Cortex of kidney (tissue), 1 donor: ENCODE measurements at places on chromosomes 7 and 10.

GRCh38 chr7:79506481-79506880 lies 53.0 kb upstream of the MAGI2 start:
- DNase-seq = no peak

DNA sequence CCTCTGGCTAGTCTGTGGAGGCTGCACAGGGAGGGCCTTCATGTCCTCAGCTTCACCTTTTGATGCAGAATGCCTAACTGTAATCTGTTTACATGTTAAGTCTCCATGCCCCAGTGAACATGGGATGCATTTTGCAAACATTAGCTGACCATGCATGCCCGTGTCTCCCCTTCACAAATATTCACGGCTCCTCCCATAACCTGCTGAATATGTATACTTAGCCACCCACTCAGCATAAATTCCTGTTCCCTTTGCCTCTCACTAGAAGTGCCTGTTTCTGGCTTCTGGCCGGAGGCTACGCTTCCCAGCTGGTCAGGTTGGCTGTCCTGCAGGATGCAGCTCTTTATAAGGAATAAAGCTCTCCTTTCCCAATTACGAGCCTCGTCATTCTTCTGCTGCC lies 552.7 kb downstream of the DNAJB6 start:
- no peak for DNase-seq

- DNase-seq = no peak
Observed at GRCh38 chr7:138749960-138750359, 47.8 kb upstream of the TMEM213 start.

DNA sequence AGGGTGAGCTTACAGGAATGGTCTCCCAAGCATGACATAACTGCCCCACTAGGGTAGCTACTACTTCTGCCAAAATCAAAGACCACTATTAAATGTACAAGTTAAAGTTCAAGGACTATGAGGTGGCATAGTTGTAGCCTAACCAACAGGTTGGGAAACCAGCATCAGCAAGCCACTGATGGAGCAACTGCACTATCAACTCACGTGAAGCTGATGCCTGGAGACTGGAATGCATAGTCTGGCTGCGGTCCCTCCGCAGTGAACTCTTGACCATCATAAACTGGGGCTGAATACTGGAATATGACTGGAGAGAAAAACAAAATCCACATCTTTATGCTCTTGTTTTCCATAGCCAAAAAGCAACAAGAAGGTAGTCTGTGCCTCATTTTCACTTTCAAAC lies 541.4 kb downstream of the DNAJB9 start:
- no peak for DNase-seq

- no peak for DNase-seq
Observed at GRCh38 chr7:134246761-134247160, 70.0 kb downstream of the SLC35B4 start.

- DNase-seq = no peak
Observed at GRCh38 chr10:76350583-76350982, 919.2 kb downstream of the LRMDA start.

GRCh38 chr10:91885362-91886079 lies 23.8 kb downstream of the FGFBP3 start:
- DNase-seq = no peak

DNA sequence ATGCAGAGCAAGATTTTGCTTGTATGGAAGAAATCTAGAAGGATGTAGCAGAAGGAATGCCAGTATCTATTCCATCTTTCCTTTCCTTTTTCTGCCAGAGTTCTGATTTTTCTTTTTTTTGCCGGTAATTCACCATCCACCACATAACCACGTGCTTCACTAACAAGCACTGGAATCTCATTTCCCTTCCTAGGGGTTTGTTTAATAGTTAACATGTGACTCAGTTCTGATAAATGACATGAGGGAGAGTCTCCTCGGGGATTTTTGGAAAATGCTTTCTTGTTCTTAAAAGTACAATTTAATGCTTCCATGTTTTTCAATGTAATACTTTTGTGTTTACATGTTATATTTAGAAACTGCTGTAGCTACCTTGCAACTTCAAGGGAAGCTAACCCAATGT lies 590.2 kb downstream of the SH2D4B start:
- no peak for DNase-seq

DNA sequence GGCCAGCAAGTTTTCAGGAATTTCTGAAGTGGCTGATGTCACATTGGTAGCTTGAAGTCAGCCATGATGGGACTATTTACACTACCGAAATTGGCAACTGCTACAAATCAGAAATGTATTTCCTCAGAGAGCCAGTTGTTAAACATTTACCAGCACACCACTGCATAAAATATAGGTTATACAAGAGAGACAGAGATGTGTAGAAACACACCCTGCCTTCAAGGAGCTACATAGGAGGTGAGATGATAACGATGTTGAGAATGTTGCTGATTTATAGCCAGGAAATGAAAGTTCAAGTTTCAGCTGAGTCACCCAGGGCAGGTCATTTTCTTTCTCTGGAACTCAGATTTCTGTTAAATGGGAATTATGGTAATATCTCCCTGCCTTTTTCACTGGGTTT lies 46.0 kb upstream of the TCF7L2 start:
- no peak for DNase-seq

DNA sequence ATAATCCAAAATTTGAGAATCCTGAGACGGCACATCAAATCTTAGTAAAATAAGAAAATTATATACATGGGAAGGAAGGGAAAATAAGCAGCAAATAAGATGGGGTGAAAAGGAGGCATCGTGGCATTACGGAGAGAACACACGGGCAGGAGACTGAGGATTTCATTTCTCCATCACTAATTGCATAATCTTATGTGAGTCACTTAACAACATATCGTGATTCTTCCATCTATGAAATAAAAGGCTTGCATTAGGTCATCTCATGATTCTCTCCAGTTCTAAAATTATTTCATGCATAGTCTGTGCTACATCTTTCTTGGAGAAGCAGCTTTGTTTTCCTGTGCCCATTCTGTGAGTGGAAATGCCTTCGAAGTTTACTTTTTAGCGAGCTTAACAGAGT lies 288.7 kb downstream of the LRMDA start:
- no peak for DNase-seq

- DNase-seq = no peak
Observed at GRCh38 chr10:133224756-133225372, 5.2 kb upstream of the UTF1 start.

DNA sequence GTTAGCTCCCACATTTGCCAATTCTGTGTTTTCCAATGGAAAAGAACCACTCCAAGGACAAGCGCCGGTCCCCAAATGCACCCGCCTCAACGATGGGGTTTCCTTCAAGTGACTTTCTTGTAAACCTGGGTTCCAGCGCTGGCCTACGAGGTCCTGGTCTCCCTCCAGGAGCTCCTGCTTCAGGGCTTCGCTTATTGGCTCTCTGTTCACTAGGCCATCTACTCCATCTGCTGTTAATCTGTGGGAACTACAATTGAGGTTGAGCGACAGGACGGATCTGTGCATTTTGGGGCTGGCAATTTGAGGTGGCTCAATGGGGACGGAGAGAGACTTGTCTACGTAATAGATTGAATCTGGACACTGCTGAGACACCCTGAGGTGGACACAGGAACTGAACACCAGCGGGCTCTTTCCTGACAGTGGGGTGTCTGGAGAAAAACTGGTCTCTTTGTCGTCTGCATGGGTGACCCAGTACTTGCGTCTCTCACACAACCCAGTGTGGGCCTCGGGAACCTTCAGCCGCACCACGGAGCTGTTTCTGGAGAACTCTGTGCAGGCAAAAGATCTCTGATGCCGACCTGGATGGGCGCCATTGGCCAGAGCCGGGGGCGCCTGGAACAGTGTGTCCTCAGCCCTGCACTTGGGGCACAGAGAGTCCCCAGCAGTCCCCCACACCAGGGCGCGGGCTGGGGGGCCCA lies 115.9 kb upstream of the ADAM12 start:
- no peak for DNase-seq

DNA sequence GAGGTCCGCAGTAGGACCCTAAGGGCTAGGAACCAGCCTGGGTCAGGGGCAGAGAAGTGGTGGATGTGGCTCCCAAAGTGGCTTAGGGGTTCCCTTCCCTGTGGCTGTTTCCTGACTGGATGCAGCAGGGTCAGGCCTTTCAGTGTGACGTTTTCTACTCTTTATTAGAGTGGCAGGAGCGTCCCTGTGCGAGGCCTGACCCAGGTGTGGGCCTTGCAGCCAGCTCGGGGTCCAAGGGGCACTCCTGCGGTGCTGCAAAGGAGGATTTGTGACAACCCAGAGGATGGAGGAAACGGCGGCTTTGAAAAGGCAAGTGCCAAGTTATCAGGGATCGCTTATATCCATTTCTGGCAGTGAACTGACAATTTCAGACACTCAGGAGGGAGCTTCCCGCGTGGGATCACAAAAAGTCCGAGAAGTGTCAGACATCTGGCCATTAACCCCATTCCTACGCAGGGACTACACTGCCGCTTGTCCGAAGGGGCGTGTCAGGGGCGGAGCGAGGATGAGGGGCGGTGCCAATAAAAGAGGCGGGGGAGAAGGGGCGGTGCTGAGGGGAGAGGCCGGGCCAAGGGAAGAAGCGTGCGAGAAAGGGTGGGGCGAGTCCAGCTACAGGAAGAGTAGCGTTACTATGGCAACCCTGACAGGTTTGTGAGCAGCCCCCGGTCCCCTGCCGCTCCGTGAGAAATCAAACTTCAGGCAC lies 98.8 kb upstream of the ZNF722 start:
- no peak for DNase-seq

DNA sequence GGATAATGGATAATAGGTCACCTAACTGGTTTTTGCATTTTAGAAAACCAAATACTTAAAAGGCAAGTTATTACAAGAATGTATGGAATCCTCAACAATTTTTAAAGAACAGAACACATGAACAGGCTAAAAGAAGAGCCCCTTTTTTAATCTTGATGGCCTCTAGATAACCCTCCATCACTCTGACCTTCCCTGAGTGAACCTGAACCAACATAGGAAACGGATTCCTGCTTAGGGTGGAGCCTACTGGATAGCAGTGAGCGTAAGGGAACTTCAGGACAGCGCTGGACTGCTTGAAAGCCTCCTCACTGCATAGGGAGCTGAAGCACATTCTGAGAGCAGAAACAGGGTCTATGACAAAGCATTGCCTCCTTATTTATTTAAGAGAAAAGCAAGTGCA lies 20.5 kb downstream of the TRPV5 start:
- no peak for DNase-seq

GRCh38 chr10:3102720-3103427 lies 35.5 kb downstream of the PFKP start:
- no peak for DNase-seq

DNA sequence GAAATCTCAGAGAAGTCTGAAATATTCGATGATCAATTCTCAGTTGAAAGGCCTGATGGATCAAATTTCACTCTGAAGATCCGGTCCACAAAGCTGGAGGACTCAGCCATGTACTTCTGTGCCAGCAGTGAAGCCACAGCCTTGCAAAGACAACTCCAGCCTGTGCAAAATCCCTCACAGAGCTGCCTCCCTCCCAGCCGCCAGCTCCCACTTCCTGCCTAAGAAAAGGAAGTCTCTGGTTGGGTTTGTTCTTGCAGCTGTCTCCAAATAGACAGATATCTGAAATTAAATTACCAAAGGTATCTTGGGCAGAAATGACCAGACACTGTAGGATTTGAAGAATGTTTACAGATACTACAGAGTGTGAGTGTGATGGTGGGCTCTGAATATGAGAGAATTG lies 43.4 kb upstream of the PRSS58 start:
- DNase-seq = no peak

DNA sequence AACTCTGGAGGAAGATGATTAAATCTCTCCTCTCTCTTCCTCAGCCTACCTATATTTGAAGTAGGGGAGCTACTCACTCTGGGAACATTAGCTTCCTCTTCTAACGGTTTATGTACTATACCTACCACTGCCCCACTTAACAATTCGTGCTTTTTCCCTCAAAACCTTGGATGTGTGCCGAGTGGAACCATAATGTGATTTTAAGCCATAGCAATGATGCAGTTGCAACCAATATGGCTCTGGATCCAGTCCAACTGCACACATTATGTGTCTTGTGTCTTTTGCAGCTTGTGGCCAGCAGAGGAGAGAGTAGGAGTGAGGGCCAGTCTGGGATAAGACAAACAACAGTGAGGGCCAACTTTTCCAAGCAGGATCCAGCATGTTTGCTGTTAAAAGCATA lies 170.7 kb downstream of the GATA3 start:
- no peak for DNase-seq

- DNase-seq = no peak
Observed at GRCh38 chr10:94361171-94361794, 1.5 kb downstream of the NOC3L start.

- DNase-seq = no peak
Observed at GRCh38 chr7:149254181-149254858, 7.7 kb upstream of the ZNF783 start.

DNA sequence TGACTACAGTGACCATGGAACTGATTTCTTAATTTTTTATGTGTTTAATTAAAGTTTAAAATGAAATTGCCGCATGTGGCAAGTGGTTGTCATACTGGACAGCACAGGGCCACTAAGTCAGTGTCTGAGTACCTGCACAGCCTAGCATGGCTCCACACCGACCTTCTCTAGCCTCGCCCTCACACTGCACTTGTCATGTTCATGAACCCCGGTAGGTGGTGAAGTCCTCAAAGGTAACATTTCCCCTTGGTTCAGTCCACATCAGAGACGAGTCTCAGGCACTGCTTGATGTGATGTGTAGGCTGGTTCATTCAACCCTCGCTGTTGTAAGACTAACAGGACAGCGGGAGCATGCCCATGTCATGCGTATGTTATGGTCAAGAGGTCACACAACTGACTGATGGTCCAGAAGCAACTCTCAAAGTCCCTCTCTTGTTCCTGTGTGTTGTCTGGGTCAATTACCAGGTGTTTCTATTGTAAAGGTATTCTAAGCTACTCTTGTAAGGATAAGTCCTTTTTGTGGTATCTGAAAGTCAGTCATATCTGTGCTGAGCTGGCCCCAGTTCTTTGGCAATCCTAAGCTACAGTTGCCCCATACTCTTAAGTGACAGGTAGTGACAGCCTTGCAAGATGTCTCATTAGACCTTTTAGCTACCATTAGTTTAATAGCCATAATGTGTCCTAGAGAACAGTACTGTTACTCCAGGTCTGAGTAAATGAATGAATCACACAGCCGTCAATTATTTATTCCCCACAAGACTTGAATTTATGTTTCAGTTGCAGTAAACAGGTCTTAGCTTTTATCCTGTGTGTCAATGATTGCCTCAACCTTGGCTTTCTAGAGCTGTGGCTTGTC lies 32.9 kb upstream of the ZC3HAV1L start:
- no peak for DNase-seq

DNA sequence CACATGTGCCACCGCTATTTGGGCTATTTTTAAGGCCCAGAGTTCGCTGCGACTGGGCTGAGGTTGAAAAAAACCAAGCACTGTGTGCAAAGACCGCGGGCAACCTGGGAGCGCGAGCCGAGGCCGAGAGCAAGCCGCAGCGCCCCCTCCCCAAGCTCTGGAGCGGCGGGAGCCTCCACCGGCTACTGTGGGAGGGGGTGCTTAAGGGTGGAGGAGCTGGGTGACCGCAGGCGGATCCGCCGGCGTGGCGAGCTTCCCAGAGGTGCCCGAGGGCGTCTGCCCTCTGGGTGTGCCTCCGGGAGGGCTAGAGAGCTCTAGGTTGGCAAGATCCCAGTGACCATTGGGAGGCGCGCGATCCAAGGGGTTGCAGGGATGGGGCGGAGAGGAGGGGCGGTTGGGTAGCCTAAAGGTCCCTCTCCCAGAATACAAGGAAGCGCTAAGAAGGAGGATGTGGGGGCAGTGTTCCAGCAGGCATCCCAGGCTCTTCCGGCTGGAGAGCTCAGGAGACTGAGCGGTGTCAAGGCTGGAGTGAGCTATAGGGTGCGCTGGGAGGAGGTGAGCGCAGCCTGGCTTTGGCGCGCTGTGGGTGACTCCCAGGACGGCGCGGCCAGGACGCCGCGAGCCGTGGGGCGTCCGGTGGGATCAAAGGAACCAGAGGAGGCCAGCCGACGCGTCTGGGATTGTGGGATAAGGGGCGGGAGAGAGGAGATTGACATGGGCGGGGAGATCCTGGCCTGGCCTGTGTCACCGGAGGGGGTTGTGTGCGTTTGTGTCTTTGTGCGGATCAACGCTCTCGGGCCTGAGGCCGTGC lies 8.0 kb downstream of the DLX5 start:
- no peak for DNase-seq
